ENCODE measurements at places on chromosomes 11 and 22.

DNA sequence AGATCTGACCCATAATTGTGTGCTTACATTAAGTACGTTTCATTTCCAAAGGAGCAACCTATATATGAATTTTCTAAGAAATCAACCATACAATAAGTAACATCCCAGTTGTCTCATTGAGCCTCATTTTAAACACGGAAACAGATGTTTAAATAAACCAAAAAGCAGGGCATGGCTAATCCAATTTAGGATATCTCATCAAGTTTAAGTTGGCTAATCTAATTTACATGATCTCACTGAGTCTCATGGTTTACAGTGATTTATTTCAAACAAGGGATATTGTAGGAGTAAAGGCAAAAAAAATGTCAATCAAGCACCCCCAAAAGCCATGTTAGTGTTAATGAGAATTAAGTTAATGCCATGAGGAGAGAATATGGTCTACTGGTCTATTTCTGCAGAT, 499.8 kb upstream of the CCDC90B start:
- no peak for DNase-seq

DNA sequence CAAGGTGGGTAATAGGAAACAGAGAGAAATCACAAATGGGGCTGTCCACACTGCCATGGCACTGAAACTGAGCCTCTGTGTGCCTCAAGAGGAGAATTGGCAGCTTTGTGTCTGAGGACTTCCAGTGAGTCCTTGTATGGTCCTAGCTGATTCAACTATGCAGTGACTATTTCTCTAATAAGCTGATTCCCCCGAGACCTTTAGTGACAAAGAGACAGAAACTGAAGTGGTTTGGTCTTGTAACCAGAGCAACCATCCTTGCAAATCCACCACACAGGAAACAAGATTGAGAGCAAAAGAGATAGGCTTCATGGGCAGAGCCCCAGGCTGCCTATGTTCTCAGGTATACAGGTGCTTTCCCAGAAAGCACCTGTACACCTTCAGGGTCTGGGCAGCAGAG, 1038.5 kb downstream of the NTM start:
- no peak for DNase-seq

DNA sequence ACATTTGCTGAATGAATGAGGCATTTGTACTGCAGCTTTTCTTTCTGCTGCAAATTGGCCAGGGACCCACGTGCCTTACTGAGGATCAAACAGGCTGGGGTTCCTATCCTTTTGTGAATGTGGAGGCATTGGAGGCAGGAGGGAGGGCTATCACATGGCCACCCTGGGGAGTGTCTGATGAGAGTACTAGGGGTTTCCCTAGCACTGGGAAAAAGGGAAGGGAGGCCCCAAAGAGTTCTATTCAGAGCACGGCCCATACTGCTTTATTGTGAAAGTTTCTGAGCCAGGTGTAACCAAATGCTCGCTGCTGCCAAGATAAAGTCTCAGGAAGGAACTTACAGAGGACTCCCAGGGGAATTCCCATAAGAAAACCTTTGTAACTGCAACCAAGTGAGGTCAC, 78.4 kb upstream of the ANO1 start:
- DNase-seq = no peak

DNA sequence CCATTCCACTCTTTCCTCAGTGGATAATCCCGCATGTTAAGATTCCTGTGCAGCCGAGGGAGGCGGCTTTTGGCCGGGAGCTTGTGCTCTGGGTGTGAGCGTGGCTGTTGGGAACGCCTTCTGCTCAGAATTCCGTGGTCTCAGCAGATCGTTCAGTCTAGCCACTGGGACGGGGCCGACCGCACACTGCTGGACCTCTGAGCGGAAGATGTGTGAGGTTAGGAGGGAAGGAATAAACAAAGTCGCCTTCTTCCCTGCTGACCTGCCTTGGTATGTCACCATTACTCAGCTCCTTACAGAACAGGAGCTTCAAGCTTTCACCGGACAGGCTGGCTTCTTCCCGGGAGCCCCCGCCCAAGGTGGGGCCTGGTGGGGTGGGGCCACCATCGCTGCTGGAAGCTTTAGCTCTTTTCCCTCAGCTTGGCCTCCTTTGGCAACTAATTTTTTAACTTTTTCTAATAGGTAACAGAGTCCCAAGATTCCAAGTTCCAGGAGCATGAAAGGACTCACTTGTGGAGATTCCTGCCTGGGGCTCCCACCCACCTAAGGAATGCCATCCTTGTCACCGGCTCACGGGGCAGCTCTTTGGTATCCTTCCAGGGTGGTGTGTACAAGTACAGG, 22.5 kb upstream of the SEPTIN5 start:
- DNase-seq = no peak

GRCh38 chr11:115930886-115931547, 426.8 kb upstream of the CADM1 start:
- DNase-seq = no peak

DNA sequence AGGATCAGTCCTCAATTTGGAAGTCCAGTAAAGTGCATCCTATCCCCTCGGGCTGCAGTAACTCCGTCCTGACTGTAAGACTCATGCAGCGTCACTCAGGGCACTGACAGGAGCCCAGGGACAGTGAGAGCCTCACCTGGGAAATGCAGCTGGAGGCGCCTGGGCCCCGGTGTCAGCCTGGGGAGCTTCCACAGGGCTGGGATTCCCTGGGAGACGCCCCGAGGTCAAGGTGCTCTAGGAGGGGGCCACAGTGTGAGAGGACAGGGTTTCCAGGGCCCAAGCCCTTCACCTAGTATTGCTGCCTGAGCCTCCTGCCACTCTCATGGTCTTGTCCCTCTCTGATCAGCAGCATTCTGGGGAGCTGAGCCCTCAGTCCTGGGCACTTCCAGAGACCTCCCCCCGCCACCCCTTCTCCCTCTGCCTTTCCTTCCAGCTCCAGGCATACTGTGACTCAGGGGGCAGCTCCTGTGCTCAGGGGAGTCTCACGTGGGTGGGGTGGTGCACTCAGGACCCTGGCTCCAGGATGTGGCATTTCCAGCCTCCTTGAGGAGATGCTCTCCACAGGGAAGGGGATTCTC, 99.1 kb upstream of the IGLL5 start:
- DNase-seq = no peak

GRCh38 chr22:38732251-38732815, 23.5 kb downstream of the SUN2 start:
- DNase-seq = no peak

- no peak for DNase-seq
Measured at GRCh38 chr22:48740086-48740730, 1087.5 kb downstream of the BRD1 start.

GRCh38 chr11:29025001-29025400, 916.8 kb downstream of the METTL15 start:
- no peak for DNase-seq

DNA sequence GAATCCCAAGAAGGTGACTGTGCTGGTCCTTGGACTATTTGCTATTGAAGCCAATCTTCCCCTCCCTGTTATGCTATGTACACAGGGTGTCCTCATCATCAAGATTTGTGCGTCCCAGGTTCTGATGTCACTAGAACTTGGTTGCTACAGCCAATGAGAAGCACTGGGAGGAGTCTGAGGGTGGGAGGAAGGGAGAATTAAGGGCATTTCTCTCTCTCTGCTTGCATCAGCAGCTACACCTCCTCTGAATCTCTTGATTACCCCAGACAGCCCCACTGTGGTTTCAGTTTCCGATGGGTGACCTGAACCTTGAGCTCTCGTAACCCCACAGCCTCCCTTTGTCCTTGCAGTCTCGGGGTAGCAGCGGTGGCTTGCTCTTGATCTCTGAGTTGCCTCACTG, 212.4 kb upstream of the SESN3 start:
- DNase-seq = no peak

DNA sequence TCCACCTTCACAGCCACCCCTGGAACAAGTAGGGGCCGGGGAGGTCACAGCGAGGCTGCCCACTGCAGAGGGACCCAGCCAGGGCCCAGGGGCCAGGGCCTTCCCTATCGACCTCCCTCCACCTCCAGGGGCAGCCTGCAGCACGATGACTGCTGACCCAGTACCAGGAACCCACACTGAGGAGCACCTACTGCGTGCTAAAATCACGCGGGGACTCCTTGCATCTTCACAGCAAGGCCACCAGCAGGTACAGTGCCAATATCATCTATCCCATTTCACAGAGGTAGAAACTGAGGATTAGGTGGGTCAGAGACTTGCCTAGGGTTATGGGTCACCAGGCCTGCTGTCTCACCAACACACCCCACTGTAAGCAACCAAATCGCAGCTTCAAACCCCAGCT, 14.6 kb downstream of the MACROD1 start:
- DNase-seq = no peak

DNA sequence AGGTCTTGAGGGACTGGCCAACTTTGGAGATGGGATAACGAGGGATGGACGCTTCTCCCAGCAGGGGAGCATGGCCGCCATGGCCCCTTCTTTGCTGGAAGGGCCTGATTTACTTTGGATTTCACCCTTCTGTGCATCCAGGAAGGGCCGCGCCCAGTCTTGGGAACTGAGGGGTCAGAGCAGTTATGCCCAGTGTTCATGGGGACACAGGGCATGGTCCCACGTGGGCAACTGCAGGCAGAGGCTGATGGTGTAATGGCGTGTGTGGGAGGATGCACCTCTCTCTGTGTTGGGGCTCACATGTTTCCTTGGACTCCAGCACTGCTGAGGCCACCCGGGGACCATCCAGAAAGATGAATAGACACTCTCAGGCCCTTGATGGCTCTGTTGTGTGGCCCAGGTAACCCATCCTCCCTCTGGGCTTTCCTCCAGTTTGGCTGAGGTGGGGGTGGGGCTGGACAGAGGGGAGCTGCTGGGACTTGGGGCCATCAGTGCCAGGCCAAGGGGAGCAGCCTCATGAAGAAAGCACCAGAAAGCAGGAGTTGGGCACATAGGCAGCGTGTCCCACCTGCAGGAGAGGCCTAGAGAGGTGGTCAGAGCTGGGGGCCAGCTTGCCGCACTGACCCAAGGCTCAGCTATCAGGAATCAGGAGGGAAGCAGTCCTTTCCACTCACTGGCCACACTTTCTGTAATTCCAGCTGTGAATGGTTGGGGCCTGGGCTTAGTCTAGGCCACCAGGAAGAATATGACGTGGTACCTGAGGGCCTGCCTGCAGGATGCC, 1033.9 kb downstream of the TBC1D22A start:
- no peak for DNase-seq

- DNase-seq = no peak
Measured at GRCh38 chr11:16456366-16456765, 100.0 kb upstream of the SOX6 start.

DNA sequence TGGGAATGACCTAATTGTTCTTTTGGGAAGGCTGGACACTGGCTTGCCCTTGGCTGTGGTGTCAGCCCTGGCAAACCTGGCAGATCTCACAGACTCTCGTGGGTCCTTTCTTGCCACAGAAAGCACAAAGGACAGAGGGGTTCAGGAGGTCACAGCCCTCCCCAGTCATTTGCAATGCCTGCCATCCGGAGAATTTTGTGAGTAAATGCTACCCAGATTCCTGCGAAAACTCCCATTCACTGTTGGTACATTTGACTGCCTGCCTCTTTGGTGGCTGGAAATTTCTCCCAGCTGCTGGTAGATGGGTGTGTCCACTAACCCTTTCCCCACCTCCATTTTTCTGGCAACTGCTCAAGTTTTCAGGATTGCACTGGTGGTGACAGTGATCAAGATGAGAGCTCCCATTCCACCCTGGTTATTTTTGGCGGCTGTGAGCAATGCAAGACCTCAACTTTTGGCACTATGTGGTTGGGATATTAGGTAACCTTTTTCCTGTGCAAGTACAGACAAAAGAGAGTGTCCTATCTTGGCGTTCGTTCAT, 155.7 kb downstream of the NAV2 start:
- DNase-seq = no peak

GRCh38 chr11:74014880-74015279, 6.0 kb upstream of the UCP3 start:
- peak; percentile 38 for DNase-seq

GRCh38 chr11:104404231-104405175, 240.6 kb upstream of the PDGFD start:
- DNase-seq = no peak

DNA sequence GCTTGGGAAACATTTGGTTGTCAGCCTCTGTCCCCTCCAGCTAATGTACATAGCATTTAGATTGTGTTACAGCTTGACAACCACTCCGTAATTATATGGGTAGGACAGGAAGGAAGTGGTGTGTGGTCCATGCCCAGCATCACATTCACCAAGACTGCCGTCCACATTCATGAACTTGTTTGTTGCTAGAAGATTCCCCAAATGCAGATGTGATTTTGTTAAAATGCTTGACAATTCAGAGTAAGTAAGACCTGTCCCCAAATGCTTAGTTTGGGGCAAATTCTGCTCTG, 1482.7 kb downstream of the TBC1D22A start:
- no peak for DNase-seq

DNA sequence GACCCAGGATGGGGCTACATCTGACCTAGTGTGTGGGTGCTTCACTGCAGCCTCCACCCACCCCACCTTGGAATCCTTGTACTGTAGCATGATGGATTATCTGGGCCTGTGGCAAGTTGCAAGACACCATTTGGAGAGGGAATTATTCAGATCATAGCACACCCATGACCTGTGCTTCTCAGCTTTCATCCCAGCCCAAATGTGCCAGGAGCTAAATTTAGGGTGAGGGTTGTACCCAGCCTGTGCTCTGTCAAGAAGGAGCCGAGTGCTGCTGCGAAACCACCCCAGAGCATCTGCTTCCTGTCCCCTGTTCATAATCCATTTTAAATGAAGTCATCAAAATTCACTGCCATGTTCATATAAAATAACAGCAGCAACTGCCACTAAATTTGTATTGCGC, 394.5 kb downstream of the SHANK2 start:
- no peak for DNase-seq

GRCh38 chr22:33678523-33678922, 241.8 kb downstream of the LARGE1 start:
- no peak for DNase-seq

DNA sequence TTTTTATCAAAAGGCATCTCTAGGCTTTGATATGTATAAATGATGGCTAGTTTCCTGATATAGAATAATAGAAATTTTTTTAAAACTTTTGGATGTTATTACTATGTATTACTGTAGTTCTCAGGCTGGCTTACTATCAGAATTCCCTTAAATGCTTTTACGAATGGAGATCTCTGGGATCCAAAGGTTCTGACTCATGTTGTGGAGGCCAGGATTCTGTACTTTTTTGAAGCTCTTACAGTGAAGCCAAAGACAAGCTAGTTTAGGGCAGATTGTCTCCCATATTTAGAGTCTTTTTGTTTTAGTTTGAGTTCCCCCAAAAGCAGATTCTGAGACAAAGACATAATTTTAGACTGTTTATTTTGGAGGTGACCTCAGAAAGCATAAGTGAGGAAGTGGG, 265.9 kb upstream of the SESN3 start:
- no peak for DNase-seq

- no peak for DNase-seq
Measured at GRCh38 chr11:115505175-115505574, 960 bp upstream of the CADM1 start.

GRCh38 chr11:112016765-112017376, 8.3 kb upstream of the DLAT start:
- DNase-seq = no peak

- no peak for DNase-seq
Measured at GRCh38 chr11:26960281-26960680, 33.6 kb upstream of the FIBIN start.
